Left renal pelvis (tissue), 4 donors: ENCODE measurements at places on chromosomes 6 and 20.

GRCh38 chr20:58651559-58651945, 469 bp downstream of the STX16 start:
- DNase-seq = peak; percentile 89

- peak; percentile 91 for DNase-seq
Measured at GRCh38 chr6:150667977-150668716, 68.5 kb downstream of the PLEKHG1 start.

- no peak for DNase-seq
Measured at GRCh38 chr6:101401792-101402621, 8.5 kb downstream of the GRIK2 start.

GRCh38 chr6:152575621-152576150, 61.5 kb downstream of the SYNE1 start:
- DNase-seq = no peak

DNA sequence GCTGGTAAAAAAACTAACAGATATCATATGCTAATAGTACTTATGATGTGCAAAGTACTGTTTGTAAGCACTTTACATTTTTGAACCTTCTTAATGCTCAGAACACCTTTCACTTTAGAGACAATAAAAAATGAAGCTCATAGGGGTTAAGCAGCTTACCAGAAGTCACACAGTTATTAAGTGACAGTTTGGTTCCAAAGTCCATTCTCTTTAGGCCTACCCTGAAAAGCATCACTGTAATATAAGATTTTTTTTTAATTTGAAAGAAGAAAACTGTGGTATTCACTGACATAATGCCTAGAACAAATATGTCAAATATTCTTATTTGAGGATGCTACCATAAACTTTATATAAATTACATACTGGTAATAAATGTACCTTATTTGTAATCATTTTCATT, 127.6 kb upstream of the RUNX2 start:
- no peak for DNase-seq

GRCh38 chr6:28922004-28922820, 1.6 kb downstream of the TRIM27 start:
- no peak for DNase-seq

- DNase-seq = no peak
Measured at GRCh38 chr6:148086843-148087242, 255.8 kb upstream of the SASH1 start.

DNA sequence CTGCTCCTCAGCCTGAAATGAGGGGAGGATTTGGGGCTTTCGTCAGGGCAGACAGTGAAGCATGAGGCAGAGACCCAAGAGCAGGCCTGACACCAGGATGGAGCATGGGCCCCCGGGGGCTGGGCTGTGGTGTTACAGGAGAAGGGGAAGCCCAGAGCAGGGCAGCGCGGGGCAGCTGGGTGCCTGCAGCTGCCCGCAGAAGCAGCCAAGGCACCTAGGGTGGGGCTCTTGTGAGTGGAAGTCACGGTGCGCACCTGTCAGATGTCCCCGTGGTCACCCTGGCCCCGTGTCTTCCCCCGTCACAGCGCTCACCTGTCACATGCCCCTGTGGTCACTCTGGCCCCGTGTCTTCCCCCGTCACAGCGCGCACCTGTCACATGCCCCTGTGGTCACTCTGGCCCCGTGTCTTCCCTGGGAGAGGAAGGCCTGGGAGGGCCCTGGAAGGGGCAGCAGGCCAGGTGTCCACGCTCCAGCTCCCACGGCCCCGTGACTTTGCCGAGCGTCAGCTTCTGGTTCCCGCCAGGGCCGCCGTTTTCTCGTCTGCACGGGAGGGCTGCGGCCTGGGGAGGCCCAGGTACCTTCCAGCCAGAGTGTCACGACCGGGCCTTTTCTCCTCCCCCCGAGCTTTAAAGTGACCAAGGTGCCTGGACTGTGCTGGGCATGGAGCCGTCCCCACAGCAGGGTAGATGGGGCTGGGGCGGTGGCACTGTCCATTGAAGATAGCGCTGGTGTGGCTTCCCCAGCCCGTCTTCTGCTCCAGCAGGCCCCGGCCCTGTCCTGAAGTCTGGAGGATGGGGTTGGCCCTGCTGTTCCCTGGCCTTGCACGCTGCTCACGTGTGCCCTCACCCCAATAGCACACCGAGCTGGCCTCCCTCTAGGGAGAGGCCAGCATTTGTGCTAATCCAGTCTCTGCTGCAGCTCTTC, 9.4 kb downstream of the ARFGAP1 start:
- no peak for DNase-seq

DNA sequence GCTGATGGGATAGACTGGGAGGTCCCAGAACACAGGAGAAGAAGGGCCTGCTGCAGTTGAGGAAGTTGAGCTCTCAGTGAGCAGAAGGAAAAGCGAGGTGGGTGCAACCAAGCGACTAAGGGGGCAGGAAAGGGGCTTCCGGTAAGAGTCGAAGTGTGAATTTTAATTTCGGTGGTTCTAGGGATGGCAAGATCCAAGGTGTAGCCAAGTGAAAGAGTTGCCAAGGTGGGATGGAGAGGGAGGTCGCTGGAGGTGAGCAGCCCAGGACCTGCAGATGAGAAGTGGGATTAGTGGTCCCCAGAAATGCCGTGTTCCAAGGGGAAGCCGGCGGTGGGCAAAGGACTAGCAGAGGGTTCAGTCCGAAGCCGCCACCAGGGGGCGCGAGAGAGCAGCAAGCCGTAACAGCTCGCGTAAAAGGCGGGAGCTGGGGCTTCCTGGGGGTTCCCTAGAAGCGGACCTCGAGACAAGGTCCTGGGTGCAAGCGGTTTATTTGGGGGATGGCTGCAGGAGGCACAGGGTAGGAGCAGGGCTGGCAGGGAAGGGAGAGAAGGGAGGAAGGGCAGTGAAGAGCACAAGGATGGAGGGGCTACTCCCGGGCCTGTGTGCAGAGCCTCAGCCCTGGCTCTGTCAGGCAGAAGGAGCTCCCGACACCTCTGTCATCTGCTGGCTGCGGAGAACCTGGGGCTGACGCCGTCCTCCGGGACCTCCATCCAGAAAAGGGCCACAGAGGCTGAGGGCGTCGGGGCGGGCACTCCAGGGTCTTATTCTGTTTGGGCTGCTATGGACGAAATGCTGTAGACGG, 103.6 kb downstream of the PAX1 start:
- DNase-seq = no peak

- DNase-seq = no peak
Measured at GRCh38 chr6:1560281-1561058, 49.2 kb upstream of the FOXC1 start.

DNA sequence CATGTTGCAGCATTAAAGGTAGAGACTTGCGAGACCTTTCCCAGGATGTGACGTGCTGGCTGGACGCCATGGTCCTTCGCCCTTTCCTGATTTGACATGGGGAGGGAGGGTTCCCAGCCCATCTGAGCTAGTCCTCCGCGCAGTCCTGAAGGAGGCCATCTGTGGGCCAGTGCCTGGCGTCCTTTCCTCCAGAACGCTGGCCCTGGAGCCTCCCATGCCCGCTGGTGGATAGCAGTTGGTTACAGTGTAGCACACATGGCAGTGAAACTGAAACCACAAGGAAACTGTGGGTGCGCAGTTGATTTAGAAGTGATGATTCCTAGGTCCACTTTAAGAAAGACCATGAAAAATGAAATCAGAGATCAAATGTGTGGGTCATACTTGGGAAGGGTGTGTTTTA, 193.7 kb downstream of the CDH4 start:
- no peak for DNase-seq

DNA sequence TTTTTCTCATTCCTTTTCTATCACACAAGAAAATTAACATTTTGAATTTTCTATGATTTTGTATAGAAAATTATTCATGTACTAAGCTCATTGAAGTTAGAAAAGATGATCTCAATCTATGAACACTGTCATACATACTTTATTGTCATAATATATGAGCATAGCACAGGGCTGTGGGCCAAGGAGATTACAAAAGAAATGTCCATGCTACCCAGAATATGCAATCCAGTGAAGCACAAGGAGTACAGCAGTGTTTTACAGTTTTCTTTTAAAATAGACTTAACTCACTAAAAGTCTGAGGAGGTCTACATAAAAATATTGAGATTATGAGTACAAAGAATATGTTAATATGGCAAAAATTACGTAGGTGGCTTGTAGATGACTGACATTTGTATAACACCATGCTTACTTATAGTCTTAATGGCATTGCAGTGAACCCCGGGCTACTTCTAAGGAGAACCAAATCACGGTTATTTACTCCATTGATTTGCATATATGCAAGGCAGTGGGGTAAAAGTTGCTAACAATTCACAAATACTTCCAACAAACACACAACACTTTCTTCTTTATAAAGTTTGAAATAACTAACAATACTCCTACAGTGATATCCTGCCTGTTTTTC, 257.1 kb downstream of the BCKDHB start:
- DNase-seq = no peak

DNA sequence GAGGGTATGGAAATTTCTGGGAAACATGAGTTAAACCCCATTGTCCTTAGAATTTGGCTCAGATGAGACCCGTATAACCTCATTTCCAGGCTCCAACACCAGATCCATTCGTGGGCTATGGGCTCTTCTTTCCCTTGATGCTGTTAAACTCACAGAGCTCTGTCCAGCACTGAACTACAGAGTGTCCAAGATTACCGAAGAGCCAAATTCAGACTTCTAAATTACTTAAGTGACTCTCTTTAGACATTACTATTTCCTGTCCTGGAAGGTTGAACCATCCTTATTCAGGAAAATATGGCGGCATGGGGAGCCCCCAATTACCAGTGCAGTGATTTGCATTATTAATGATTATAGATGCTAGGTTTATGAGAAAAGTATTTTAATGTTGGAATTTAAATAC, 124.9 kb upstream of the EDN1 start:
- DNase-seq = no peak

- DNase-seq = no peak
Measured at GRCh38 chr6:4466261-4466660, 309.9 kb upstream of the CDYL start.
